ENCODE measurements at places on chromosomes 6 and 20.

GRCh38 chr20:63736893-63737694 is 630 bp downstream of the LIME1 start:
- DNase-seq = no peak

- DNase-seq = no peak
Observed at GRCh38 chr6:87938287-87938686, 109.4 kb upstream of the SPACA1 start.

- no peak for DNase-seq
Observed at GRCh38 chr20:53662595-53662994, 69.0 kb upstream of the ZNF217 start.

- no peak for DNase-seq
Observed at GRCh38 chr6:50128420-50129005, 78.8 kb upstream of the DEFB112 start.

DNA sequence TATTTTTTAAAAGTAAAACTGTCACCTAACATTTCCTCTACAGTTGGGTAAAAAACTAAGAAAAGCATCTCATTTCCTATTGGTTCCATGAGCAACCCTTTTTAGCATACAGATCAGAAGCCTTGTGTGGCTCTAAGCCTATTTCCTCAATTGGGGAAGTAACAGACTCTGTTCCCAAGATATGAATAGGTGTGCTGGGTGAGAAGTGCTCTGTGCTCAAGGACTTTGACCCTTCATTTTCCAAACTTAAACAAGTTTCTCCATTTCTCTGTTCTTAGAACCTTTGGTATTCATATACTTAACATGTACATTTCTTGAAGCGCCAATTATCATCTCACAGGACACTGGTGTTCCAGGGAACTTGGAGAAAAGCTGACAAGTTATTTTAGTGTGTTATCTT is 24.1 kb downstream of the CARMIL1 start:
- DNase-seq = no peak

DNA sequence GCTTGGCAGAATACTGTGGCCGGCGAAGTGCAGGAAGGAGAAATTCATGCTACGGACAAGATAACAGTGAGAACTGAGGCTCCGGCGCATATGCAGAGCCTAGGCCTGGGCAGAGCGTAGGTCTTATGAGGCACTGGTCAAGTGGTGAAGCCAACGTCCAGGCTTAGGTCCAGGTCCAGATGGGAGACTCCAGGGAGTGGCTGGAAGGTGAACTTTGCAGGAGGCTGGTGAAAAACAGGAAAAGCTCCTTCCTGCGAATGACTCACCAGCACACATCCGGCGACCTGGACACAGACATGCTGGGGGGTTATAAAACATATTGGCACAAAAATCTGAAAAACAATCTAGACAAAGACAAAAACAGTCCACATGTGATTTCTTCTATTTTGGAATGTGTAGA is 15.4 kb downstream of the C6orf141 start:
- no peak for DNase-seq

DNA sequence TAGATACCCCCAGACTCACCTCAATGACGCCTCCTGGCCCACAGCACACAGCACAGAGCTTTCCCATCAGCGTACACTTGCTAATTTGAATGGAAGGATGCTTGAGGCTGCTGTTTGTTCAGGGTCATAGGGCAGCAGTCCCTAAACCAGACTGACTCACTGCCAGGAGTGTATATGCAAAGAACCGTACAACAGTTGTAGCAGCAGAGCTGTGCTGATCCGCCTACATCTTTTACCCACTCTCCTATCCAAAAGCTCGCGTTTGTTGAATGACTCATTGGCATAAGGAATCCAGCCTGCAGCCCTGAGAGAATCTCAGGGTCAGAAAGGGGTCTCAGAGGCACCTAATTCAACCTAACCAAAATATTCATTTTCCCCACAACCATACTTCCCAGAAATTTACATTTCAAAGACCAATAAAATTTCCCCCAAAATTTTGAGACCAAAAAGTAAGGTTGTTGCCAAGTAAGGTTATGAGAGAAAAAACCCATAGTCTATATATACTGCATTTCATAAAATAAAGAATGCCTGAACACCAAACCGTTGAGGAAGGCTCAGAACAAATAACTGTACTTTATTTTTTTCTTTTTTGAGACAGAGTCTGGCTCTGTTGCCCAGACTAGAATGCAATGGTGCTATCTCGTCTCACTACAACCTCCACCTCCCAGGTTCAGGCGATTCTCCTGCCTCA is 35.3 kb upstream of the CCND3 start:
- DNase-seq = no peak

GRCh38 chr6:10205120-10205519 is 209.8 kb downstream of the TFAP2A start:
- no peak for DNase-seq

Data from CMK (cell line).